COR-L47 (cell line): ENCODE measurements at places on chromosomes 1 and 21.

- DNase-seq: no peak
These were observed 87.6 kb downstream of the PTPRC start for GRCh38 chr1:198726455-198726854.

- DNase-seq: no peak
These were observed 160.2 kb downstream of the VAV3 start for GRCh38 chr1:107804741-107805140.

- no peak for DNase-seq
These were observed at the start of gene TMPRSS15 for GRCh38 chr21:18403735-18404450. TMPRSS15 (minus strand) TSS chr21:18403785; CDS start chr21:18403622, 163 bp downstream.

DNA sequence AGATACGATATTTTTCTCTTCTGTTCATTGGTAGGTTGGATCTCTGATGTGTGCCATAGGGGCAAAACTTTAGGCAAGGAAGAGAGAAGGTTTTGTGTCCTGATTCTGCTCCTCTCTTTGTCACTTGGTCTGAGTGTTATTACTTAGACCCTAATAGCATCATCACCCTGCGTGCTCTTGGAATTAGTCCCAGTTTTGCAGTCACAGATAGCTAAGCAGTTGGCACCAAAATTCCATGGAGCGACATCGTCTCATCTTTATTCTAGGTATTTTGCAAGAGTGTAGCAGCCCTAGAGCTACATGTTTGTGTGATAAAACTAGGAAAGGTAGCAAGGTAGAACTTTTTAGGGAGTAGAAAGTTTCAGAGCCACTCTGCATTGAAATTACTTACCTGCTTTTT is 23.8 kb downstream of the PIP5K1A start:
- no peak for DNase-seq

GRCh38 chr1:167698313-167698712 is 23.5 kb upstream of the MPZL1 start:
- no peak for DNase-seq

DNA sequence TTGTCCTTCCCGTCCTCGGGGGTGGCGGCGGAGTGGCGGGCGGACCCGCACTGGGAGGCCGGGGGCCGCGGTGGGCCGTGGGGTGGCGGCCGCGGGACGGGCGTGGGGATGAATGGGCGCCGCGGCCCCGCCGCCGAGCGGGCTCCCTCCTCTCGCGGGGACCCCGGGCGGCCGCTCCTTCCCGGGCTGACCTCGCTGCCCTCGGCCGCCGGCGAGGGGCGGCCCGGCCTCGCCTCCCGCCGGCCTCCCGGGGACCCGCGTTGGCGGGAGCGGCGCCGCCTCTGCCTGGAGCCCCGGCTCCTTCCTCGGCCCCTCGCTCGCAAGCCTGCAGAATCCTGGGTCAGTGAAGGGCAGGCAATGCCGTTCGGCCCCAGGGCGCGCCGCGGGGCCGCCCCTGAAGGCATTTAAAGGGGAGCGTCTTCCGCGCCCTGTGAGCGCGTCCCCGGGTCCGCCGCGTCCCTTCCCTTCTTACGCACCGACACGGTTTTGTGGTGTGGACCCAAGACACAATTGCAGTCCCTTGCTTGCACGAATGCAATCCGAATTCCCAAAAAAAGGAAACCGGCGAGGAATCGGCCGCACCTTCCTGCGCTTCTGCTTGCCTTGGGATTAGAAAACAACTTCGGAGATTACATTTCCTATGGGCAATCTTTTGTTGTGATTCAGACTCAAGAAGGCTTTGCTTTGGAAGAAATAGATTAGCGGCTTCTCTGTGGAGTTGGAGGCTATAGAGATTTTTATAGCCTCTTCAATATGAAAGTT is 776 bp downstream of the ITSN1 start:
- no peak for DNase-seq

DNA sequence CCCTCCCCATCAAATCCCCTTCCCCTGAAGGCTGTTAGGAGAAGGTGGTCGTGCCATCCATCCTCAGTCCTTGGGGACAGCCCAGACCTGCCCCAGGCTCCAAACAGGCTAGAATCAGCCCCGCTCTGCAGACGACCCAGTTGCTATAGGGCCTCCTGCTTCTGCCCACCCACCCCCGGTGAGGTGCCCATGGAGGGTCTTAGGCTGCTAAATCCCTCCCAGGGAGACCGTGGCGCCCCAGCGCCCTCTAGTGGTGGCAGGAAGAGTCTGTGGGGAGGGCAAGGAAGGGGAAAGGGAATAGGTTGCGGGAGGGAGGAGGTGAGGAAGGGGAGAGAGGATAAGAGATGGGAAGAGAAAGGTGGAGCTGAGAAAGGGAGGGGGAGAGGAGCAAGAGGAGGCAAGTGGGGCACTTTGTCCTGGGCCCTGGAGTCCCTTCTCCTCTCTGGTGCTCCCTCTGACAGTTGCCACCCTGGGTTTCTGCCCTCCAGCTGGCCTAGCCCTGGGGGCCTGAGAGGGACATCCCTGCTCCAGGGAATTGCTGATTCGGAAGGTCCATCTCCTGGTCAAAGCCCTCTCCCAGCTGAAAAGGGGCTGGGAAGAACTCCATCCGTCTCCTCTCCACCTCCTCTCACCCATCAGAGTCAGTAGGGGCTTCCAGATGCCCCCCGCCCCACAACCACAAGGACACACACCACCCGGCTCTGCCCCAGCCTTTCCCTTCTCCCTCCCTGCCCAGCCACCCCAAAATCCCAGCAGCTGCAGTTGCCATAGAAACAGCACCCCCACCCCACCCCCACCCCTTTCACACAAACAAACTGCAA is 55.4 kb downstream of the CAMK2N1 start:
- peak; percentile 50 for DNase-seq

DNA sequence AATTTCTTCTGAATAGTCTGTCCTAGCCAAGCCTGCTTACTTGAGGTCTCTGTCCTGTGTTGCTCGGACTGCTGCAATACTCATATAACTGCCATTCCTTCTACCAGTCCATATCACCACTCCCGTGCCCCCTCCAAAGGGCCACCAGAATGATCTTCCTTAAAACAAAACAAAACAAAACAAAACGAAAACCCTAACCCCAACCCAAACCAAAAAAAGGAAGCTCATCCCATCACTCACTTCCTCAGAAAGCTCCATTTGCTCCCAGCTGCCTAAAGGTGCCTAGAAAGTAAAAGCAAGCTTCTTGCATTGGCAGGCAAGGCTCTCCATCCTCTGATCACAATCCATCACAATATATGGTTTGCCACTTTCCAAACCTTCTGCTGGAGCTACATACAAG is 20.3 kb downstream of the USP24 start:
- no peak for DNase-seq

DNA sequence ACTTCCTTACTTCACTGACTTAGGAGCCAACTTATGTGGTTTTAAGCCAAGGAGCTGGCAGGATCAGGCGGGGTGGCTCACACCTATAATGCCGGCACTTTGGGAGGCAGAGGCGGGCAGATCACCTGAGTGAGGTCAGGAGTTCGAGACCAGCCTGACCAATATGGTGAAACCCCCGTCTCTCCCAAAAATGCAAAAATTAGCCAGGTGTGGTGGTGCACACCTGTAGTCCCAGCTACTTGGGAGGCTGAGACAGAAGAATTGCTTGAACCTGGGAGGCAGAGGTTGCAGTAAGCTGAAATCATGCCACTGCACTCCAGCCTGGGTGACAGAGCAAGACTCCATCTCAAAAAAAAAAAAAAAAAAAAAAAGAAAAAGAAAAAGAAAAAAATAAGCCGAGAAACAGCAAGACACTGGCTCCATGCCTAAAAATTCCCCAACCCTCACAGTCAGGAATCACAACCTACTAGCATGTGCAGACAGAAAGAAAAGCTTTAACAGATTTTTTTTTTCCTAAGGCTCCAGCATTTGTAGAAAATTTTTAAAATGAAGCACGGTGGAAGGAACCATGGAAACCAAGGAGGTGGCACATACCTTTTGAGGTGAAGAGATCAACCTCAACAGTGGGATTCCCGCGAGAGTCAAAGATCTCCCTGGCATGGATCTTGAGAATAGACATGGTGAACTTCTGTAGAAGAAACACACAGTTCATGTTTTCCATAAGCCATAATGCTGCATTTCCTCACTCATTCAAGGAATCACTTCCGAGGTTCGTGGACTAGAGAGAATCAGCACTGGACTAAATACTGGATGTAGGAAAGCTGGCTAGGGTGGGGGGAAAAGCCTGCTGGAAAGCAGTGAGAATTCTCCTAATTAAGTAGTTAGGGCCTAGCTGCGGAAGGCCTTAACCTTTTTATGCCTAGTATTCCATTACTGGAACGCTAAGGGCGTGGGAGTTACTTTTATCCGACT is 4.0 kb downstream of the ENO1 start:
- DNase-seq: no peak

DNA sequence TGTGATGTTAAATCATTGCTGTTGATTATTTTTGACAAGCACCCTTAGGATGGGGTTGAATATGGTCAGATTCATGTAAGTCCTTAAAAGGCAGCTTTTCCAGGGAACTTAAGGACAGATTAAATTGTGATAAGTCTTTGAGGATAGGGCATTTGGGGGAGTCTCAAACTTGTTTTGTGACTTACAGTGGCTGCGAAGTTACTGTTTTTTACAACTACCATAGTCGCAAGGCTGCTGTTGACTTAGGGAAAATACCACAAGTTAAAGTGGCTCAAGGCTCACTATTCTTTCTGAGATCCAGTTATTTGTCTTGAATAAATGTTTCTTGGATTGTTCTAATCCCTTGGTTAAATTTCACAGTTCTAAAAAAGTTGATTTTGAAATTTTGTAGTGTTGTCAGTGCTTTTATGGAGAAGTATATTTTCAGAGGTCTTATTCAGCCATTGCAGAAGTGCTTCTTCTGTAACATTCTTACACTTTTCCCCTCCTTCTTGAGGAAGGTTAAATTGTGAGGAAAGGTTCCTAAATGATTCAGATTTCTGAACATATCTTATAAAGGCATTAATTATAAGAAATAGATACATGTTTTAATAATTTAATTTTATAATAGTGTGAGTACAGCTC is 47.0 kb upstream of the MPC2 start:
- DNase-seq: no peak

DNA sequence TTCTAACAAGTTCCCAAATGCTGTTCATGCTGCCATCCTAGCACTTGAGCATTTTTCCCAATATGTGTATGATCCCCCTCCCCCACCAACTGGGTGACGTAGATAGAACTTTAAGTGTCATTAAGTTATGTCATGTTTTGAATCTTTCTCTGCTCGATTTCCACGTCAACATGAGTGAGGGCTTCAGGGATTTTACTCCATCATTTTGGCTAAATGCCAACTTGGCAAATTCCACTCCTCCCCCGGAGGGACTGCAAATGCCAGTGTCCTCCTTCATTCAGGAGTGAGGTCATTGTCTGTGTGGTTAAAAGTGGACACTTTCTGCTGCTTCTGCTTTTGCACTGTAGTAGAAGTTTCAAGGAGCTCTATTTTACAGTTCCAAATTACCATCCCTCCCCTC is 201.7 kb downstream of the FGGY start:
- DNase-seq: no peak

DNA sequence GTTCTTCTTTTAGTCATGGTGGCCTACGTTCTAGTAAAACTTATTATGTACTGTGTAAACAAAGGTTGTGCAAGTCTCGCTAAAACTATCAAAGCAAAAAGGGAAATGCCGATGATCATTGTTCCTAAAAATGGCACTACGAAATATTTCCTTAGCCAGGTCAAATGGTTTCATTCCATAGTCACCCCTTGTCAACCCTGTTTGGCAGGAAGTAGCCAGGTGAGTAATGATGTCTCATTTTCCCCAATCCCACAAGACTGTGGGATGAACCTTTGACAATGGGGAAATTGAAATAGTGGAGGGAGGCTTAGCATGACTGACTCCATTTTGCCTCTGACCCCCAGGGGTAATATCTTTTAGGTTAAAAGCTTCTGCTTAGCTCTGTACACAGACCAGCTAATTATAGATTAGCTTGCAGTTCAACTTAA is 5.6 kb upstream of the REN start:
- DNase-seq: no peak

DNA sequence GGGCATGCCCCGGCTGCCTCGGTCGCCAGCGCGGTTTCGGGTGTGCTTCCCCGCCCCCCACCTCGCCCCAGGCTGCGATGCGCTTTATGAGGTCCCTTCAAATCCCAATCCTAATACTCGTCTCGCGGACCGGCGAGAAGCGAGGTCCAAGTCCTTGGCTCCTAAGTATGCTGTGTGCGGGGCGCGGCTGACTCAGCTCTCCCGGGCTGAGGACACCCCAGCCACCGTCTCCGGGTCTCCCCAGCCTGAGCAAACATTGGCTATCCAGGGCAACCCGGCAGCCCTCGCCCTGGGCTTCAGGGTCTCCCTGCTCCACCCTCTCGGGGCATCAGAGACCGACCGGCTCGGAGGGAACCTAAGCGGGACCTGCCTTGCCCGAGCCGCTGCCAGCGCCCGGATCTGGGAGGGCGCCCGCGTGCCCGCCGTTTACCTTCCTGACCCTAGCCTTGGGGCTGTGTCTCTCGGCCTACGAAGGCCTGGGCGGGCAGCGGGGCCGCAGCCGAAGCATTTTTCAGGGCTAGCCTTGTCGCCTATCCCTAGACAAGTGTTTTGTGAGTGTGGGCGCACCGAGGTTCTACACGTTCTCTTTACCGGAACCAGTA is 1.2 kb downstream of the ITPKB start:
- DNase-seq: peak; percentile 13

GRCh38 chr1:174874331-174875053 is 125.3 kb upstream of the CACYBP start:
- no peak for DNase-seq

GRCh38 chr1:33979341-33979740 is 115.5 kb downstream of the HMGB4 start:
- no peak for DNase-seq

DNA sequence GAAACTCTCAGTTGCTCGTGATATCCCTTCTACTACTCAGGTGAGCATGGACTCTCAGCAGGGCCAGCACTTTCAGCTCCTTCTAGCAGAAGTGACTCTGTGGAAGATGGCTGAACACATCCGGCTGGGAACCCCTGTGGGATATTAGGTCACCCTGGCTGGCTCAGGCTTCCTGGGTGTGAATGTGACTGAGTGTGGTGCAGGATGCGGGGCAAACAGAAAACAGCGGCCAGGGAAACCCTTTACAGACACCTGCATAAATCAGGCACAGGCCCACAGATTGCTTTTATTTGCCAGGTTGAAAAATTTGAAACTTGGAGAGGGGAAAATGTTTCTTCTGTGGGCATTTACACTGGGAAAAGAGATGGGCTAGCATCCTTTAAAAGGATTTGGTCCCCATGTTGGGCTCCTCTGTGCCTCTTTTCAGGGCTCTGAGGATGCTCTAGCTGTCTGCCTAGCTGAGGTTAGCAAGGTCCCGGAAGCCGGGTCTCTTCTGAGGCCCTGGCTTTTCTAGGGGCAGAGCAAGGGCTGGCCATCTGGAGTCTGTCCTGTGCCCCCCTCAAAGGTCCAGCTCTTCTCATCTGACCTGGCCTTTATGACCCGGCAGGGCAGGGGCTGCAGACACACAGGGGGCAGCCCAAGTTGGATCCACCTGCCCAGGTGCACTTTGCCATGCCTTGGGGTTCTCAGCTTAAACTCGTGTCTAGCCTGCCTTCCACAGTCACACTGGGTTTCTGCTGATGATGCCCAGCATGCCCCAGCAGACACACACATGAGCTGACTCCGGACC is 243.0 kb downstream of the SIPA1L2 start:
- DNase-seq: no peak

GRCh38 chr1:30652152-30652841 is 71.1 kb downstream of the MATN1 start:
- DNase-seq: peak; percentile 51
